NCI-H460 (cell line): ENCODE measurements at places on chromosomes 4 and X. TPM values are rescaled to one million over a fixed set of nuclear protein-coding genes. Genes with fewer than 3 reads are reported as not detected.
A peak's percentile ranks its signal among the peaks of the same experiment; 100 is the strongest.

- DNase-seq = no peak
These were observed 121.0 kb downstream of the KCNIP4 start for GRCh38 chr4:21827575-21827974.

Gene PNPLA4
- total RNA-seq = 23.4 and 28.1 TPM in 2 replicates

DNA sequence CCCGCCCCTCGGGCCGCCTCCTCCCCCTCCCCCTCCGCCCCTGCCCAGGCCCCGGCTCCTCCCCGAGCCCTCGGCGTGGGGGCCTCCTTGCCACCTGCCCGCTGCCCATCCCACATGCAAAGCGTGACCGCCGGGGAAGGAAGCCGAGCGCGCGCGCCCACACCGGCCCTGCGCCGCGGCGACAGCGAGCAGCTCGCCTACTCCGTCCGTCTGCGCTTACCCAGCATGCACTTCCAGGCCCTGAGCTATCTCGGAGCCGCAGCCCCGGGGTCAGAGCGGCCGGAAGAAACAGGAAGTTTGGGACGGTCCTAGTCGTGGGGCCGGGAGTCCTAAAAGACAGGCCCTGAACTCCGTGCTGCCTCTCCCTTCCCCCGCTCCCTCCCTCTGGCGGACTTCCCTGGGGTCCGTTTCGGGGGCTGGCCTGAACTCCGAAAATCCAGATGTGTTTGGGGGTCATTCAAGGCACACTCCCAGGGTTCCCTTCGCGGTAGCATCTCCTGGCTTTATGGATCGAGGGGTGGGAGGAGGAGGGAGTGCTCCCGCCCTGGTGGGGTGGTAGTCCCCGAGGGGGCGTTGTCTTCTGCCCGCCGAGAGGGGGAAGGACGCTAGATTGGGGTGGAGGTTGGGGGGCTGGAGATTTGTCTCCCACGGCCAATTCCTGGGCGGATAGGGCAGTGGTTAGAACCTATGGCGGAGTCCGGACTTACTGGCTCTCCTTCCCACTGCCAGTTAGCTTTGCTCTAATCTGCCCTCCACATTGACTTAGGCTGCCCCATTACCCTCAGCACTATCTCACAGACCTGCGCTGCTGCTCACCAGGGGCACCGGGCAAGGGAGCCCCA, 25.0 kb upstream of the BCORL1 start:
- no peak for DNase-seq

- DNase-seq = no peak
These were observed 172.1 kb downstream of the OPHN1 start for GRCh38 chrX:68261060-68261672.

DNA sequence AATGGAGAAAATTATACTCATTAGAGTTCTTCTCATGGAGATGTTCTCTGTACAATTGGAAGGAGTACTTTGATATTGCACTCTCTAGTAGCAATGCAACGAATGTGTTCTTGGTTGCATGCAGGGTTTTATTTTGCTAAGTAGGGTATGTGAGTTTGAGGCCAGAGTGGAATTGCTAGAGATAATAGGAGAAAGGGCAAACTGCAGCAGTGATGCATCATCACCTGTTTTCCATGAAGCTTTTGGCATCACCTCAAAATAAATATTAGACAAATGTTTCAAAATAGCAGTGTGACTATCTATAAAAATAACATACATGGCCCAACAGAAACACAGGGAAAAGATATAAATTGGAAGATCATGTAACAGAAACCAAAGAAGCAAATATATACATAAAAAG, 93.3 kb downstream of the TIGD2 start:
- no peak for DNase-seq

- no peak for DNase-seq
These were observed 236.1 kb downstream of the QDPR start for GRCh38 chr4:17275836-17276235.

Gene RPA4
- total RNA-seq = 0.67 and 0.78 TPM in 2 replicates

Gene MBNL3
- total RNA-seq = 0.07 and 0.12 TPM in 2 replicates

DNA sequence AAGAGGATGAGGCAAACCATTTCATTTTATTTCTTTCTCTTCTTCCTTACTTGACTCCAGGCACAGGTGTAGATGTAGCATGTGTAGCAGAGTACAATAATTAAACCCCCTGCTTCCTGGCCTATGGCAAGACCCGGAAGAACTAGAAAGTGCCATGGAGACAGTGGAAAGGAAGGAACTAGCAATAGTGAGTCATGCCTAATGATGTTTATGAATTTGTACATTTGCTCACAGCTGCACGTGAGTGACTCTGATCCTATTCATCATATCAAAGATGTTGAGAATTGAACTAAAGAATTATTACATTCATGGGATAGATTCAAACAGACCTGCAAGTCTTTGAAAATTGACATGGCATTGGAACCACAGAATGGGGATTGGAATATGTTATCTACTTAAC, 2233.9 kb upstream of the TENM3 start:
- DNase-seq = no peak

Gene SHROOM3
- total RNA-seq = 0.40 and 0.58 TPM in 2 replicates

DNA sequence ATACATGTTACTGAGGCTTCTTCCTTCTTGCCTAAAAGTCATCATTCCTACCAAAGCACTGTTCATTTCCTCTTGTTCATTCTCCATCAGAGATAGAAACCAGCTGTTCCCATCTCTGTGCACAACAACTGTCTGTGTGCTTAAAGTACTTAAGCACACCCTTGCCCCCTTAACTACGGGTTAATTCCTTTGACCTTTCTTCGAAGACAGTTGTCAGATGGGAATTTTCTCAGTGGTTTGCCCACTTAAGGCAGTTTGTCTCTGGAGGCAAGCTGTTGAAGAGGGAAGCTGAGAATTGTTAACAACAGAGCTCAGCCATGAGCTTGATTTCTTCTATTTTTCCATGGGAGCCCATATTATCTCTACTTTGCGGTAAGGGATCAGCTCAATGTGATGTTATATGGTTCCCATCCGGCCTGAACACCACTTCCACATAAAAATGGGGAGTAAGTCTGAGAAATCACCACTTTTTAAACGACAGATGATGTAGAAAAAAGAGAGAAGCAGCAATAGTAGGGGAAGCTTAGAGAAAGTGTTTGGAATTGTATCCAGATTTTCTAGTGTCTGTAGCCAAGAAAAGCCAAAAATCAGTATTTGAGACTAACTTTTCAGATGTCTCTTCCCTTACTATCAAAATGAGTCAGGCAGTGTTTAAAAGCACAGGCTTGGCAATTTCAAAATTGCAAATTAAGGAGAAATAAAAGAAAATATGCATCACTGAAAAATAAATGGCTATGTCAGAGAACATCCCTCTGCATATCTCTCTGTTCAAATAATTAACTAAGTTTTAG, 194.4 kb downstream of the SLIT2 start:
- DNase-seq = no peak

DNA sequence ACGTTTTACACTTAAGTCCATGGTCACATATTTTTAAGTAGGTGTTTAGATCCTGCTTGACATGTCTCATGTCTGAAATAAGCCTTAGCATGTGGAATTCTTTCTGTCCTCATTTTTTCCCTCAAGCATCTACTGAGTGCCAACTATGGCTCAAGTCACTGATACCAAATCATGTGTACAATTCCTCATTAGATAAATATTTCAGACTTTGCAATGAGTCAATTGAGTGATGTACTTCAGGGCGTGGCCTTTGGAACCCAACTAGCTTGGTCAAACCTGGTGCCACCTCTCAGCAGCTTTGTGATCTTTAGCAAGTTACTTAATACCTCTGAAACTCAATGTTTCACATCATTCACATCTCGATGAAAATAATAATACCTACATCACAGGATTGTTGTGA, 12.6 kb upstream of the JADE1 start:
- peak; percentile 49 for DNase-seq

- no peak for DNase-seq
These were observed 169.4 kb downstream of the ZNF674 start for GRCh38 chrX:46375831-46376230.

- no peak for DNase-seq
These were observed 165.9 kb downstream of the PDGFC start for GRCh38 chr4:156805696-156806095.

- DNase-seq = no peak
These were observed 711.3 kb upstream of the AMOT start for GRCh38 chrX:113551919-113552318.

DNA sequence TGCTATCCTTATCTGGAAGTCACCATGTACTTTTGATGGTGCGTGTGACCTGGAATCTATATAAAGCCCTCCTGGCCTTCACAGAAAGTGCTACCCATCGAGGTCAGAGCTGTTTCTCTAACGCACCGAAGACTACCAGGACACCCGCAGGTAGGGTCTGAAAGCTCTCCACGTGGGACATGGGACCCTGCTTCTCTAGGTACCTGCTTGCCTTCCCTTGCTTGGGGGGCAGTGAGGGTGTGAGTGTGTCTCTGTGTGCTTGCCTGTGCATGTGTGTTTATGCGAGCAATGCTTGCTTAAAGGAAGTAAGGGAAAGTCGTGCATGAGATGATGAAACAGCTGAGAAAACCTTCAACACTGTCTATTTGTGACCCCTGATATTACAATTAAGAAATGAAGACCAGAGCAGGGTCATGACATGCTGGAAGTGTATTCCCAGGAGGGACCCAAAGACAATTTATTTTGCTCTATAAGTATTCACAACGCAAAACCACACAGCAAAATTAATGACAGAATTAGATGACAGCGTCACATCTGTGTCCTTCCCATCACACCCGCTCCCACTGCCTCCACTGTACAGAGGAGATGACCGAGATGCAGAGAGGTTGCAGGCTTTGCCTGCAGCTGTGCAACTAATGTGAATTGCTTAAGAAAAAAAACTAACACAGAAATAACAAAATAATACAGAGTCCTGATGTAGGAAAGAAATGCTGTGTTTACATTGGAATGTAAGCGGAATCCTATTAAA, 76.4 kb upstream of the HELT start:
- DNase-seq = no peak

Gene CD99L2
- 30.8 and 33.3 TPM in 2 replicates for total RNA-seq

- no peak for DNase-seq
These were observed 269.3 kb downstream of the PCDH7 start for GRCh38 chr4:30989508-30989907.

- DNase-seq = peak; percentile 67
These were observed 11.2 kb upstream of the PDGFRA start for GRCh38 chr4:54217642-54218495.

- no peak for DNase-seq
These were observed 1.5 kb downstream of the MSANTD1 start for GRCh38 chr4:3250438-3250955.
